ENCODE measurements at places on chromosomes 7 and 10. TPM values are rescaled to one million over a fixed set of nuclear protein-coding genes. Genes with fewer than 3 reads are reported as not detected.

Gene CAV1
- polyA plus RNA-seq: 2.1 TPM

Gene PKD1L1
- not detected for polyA plus RNA-seq

Gene ZNF804B
- 0.08 TPM for polyA plus RNA-seq

Gene CYP3A5
- polyA plus RNA-seq: 0.42 TPM

Gene SLC29A4
- polyA plus RNA-seq: 1.1 TPM

Gene KLLN
- 0.99 TPM for polyA plus RNA-seq

Gene CALML3
- 0.17 TPM for polyA plus RNA-seq

Gene ABCA13
- not detected for polyA plus RNA-seq

Gene FAM180A
- not detected for polyA plus RNA-seq

Gene RASSF4
- polyA plus RNA-seq: 33.0 TPM

Gene GSTO1
- polyA plus RNA-seq: 159 TPM

Gene DMBT1
- polyA plus RNA-seq: 0.06 TPM

Gene CHAT
- not detected for polyA plus RNA-seq

Gene GPR158
- 21.5 TPM for polyA plus RNA-seq

Gene SFRP5
- not detected for polyA plus RNA-seq

Gene GPC2
- polyA plus RNA-seq: not detected

Gene TRIL
- 16.1 TPM for polyA plus RNA-seq

Gene PALD1
- not detected for polyA plus RNA-seq

Gene ADAM22
- 31.7 TPM for polyA plus RNA-seq

Gene UTF1
- not detected for polyA plus RNA-seq

Gene HOXA7
- not detected for polyA plus RNA-seq

Gene HYAL4
- not detected for polyA plus RNA-seq

Gene GIMAP7
- polyA plus RNA-seq: 0.25 TPM

Gene HOXA2
- polyA plus RNA-seq: not detected

Gene GPR22
- polyA plus RNA-seq: 7.9 TPM

Gene DKK1
- polyA plus RNA-seq: not detected

Gene CCL26
- polyA plus RNA-seq: 2.1 TPM

Gene HOXA5
- polyA plus RNA-seq: not detected

Gene ARHGAP22
- polyA plus RNA-seq: 4.8 TPM

Gene GIMAP4
- polyA plus RNA-seq: 0.19 TPM

Gene PRKCQ
- polyA plus RNA-seq: 2.2 TPM

Gene SCART1
- polyA plus RNA-seq: 0.67 TPM

Gene FGL2
- 699 TPM for polyA plus RNA-seq

Gene RAMP3
- polyA plus RNA-seq: 0.86 TPM

Gene MSS51
- 0.36 TPM for polyA plus RNA-seq

Gene TBX20
- not detected for polyA plus RNA-seq

Gene GNA12
- polyA plus RNA-seq: 3.1 TPM

Gene OR6V1
- 1.2 TPM for polyA plus RNA-seq

Gene EEF1AKMT2
- polyA plus RNA-seq: 24.0 TPM

Gene NKX1-2
- 0.16 TPM for polyA plus RNA-seq

Gene CPA2
- not detected for polyA plus RNA-seq

Gene VPS37D
- not detected for polyA plus RNA-seq

Gene CAMK1D
- 8.0 TPM for polyA plus RNA-seq

Gene PON1
- not detected for polyA plus RNA-seq

Gene RNF32
- 1.6 TPM for polyA plus RNA-seq

Gene ADAM8
- polyA plus RNA-seq: not detected

Gene LGI1
- 30.6 TPM for polyA plus RNA-seq

Gene TCERG1L
- 0.81 TPM for polyA plus RNA-seq
